ENCODE measurements at places on chromosomes 1 and 21.

DNA sequence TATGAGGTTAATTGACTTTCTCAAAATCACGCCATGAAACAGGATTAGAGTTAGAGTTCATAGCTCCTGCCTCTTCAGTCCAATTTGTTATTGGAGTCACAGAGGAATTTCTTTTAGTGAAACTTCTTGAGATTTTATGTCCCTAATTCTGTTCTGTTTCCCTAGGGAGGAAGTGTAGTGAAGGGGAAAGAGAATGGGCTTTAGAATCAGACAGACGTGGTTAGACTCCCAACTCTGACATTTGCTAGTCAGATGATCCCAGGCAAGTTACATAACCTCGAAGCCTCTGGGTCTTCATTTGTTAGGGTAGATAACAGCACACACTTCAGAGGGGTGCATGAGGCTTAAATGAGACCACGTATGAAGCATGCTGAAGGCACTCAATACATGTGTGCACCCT is 83.9 kb downstream of the ASTN1 start:
- DNase-seq: no peak

- peak; percentile 81 for DNase-seq
These were observed 100.4 kb upstream of the ZNF281 start for GRCh38 chr1:200510228-200510623.

- no peak for DNase-seq
These were observed 2.2 kb upstream of the FALEC start for GRCh38 chr1:150513351-150513791.

GRCh38 chr1:85451236-85451830 is 13.6 kb downstream of the DDAH1 start:
- DNase-seq: no peak

- no peak for DNase-seq
These were observed 85.6 kb downstream of the MAN1C1 start for GRCh38 chr1:25702101-25702775.

GRCh38 chr1:235024711-235025421 is 103.8 kb downstream of the TOMM20 start:
- no peak for DNase-seq

- no peak for DNase-seq
These were observed at the start of gene RIPK4 for GRCh38 chr21:41766883-41767605. RIPK4 (minus strand) TSS chr21:41767052; CDS start chr21:41767041, 11 bp downstream.

DNA sequence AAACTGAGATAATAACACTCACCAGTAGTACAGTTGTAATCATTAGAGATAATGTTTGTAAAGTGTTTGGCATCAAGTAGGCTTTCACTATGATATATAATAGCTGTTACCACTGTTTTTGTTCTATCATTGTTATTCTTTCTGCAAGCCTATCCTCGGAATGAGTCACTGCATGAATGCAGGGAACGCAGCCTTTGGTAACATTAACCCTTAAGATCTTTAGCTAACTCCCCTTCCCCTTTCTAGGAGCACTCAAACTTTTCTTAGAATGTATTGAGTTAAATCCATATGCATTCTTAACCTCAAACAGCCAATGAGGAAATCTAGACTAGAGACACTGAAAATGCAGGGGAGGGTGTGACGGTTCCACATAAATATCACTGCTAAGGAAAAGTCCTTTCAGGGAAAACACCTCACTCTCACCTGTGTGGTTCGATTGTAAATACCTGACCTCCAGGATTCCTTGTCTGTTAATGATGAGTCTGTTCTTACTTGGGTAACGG is 467.3 kb downstream of the SETD4 start:
- no peak for DNase-seq

DNA sequence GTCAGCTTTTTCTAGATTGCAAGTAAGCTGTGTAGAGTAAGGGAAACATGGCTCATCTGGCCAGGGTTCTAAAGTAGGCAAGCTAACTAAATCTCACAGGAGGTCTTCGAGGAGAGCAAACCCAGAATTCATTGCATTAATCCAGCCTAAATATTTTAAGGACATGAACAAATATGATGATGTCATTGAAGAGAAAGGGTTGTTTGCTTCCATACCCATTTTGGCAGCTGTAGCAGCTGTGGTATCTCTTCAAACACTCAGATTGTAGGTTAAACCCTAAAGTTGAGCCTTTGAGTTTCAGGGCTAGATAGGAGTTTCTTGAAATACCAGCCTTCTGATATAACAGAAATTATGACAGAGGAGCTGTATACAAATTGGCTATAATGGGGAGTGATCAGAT is 200.5 kb upstream of the C1orf105 start:
- DNase-seq: no peak

DNA sequence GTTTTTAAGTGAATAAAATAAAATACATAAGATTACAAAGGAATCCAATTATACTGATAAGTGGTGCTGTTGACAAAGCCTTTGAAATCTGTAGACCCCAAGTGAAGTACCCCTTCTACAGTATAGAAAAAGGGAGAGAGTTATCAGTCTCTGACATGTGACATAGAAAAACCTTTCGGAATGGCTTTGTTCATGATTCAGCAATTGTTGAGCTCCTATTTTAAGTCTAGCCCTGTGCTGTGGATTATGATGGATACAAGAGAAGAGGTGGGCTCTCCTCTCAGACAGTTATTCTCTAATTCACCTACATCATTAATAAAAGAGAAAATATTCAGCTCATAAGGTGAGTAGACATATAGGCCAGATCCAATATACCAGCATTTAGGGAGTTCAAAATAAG is 53.3 kb upstream of the ITPKB start:
- no peak for DNase-seq
